ENCODE measurements at places on chromosomes 2 and 18.

GRCh38 chr18:12703096-12703567 is 290 bp downstream of the PSMG2 start:
- no peak for DNase-seq

GRCh38 chr2:19819097-19820065 is 82.4 kb downstream of the TTC32 start:
- DNase-seq: no peak

DNA sequence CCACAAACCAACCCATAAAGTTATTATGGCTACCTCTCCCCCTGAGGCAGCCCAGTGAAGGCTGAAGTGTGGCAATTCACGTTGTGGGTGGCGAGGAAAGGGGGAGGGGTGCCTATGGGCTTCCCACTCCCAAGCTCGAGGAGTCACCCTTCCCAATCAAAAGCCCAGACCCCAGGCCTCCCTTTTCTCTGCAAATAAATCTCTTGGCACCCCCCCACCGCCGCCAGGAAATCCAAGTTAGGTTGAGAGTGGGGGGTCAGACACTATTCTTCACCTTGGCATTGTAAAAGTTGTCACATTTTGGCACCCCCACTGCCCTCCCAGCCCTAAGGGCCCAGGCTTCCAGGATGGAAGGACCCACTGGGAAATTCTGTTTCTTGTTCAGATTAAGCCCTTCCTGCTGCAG is 6.9 kb downstream of the ANKRD53 start:
- DNase-seq: no peak

- DNase-seq: no peak
Observed at GRCh38 chr2:10038716-10039115, 4.6 kb upstream of the KLF11 start.

- DNase-seq: no peak
Observed at GRCh38 chr2:160889439-160890170, 270.6 kb upstream of the TANK start.

GRCh38 chr2:100222844-100223243 is 80.5 kb upstream of the AFF3 start:
- no peak for DNase-seq

DNA sequence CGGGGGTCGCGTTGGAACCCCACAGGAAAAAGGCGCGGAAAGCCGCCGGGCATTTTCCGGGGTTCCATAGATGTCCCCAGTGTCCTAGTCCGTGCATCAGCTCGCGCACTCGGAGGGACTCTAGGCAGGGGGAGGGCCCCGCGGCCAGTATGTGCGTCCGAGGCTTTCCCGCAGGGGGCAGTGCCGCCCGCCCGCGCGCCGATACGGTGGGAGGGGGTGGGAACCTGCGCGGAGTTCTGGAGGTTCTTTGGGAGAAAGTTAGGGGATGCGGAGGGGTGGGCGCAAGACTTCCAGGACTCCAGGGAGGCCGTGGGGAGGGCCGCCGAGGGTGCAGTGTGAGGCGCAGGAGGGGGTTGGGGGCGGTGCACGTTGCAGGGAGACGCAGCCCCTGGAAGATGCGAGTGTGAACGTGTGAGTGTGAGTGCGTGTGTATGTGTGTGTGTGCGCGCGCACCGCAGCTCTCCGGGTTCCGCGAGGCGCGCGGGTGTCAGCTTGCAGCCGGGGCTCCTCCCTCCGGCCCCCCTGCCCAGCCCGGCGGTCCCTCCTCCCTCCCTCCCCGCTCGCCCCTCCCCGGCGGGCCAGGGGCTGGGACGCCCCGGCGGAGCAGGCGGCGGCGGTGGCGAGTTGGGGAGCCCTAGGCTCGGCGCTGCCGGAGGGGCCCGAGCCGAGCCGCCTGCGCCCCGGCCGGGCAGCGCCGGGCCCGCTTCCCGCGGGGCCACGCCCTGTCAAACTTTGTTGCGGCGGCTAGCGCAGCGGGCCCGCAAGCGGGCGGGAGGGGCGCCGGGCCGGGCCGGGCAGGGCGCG is at the start of gene TCF7L1:
TSS of gene TCF7L1 (plus strand) at position 559 of the 804 bp plus-strand sequence. CDS start 293 bp downstream, outside the sequence.
- peak; percentile 90 for DNase-seq

DNA sequence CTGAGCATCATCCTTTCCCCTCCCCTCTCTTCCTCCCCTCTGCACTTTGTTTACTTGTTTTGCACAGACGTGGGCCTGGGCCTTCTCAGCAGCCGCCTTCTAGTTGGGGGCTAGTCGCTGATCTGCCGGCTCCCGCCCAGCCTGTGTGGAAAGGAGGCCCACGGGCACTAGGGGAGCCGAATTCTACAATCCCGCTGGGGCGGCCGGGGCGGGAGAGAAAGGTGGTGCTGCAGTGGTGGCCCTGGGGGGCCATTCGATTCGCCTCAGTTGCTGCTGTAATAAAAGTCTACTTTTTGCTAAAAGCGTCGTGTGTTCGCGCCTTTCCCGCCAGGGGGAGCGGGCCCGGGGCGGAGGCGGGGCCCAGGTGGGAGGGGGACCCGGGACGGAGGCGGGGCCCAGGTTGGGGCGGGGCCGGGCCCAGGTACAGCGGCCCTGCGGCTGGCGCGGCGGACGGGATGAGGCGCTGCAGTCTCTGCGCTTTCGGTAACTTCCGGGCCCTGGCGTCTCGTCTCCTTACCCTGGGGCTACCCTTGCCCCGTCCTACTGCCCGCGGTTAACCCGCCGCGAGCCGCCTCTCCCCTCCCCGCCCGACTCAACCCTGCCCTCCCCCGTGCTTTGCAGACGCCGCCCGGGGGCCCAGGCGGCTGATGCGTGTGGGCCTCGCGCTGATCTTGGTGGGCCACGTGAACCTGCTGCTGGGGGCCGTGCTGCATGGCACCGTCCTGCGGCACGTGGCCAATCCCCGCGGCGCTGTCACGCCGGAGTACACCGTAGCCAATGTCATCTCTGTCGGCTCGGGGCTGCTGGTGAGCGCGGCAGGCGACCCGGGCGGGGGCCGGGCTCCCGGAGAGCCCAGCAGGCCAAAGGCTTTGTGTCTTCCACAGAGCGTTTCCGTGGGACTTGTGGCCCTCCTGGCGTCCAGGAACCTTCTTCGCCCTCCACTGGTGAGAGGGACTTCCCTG is at the start of gene KRTCAP3:
TSS of gene KRTCAP3 (plus strand) at position 424 of the 962 bp plus-strand sequence. CDS start at position 456, 32 bp downstream.
- DNase-seq: no peak

- DNase-seq: no peak
Observed at GRCh38 chr2:123380370-123380935, 644.6 kb upstream of the CNTNAP5 start.

Data from uterus (tissue), 4 donors.